Cardiac septum (tissue), 1 donor: ENCODE measurements at places on chromosomes 6 and 20.

GRCh38 chr6:71157345-71157744, 131.3 kb upstream of the OGFRL1 start:
- DNase-seq, result no peak

DNA sequence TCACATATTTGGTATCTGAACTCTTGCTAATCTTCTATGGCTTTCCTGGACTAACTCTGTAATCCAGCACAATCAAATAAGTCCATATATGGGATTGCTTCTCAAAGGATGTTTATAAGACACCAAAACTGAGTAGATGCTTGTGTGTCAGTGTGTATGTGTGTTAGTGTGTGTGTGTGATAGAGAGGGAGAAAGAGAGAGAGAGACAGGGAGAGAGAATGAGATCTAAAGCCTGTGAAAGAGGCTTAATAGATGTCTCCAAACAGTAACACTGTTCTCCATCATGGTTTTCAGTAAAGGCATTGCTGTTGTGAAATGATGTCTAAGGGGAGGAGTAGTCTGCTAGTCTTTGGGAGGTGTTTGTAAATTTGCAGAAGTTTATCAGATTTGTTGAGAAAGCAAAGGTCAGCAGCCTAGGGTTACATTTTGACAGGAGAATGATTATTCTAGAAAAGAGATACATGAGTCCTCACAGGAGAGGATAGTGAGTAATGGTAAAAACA, 73.9 kb upstream of the MLIP start:
- DNase-seq, result no peak

DNA sequence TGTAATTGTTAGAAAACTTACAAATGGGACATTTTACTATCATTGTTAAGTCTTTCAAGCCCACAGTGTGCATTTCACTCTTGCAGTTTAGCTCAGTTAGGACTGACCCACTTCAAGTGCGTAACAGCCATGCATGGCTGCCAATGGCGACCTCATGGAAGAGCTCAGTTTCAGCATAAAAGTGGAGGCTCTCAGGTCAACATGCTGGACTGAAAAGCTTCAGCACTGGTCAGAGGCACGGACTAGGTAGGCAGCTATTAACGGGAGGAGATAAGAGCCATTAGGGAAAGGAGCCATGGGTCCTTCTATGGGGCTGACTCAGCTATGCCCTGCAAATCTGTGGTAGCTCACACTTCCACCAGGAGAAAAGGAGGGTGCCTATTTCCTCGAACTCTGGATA, 101.8 kb downstream of the TTLL2 start:
- no peak for DNase-seq

DNA sequence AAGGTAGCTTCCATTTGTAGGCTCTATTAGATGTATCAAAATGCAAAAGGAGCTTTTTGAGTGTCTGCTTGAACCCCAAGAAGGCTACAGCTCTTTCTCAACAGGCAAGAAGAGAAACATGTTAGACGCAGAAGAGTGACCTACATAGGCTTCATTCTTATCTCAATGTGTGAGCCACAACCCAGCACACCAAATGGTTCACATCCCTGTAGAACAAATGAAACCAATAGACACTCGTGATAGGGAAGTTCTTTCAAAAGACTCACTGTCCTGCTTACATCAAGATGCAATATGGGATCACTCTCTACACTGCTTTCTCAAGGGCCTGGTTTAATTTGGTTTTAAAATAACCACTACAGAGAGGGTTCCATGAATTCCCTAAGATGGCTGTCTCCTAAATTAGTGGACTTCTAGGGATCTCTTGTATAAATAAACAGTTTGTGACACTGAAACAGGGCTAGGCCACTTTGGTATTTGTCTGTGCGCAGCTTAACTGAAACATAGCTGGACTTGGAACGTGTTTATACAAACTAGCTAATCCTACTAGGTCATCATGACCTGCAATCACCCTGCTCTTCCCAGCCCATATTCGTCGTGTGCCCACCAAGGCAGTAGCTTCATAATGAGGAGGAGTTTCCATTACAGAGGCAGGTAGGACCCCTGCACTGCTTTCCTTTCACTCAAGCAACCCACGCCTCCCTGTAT, 225.4 kb upstream of the PREP start:
- DNase-seq, result no peak

- DNase-seq, result no peak
Observed at GRCh38 chr6:30481211-30481964, 7.9 kb upstream of the HLA-E start.

GRCh38 chr6:80179695-80180094, 73.2 kb downstream of the BCKDHB start:
- DNase-seq, result no peak

DNA sequence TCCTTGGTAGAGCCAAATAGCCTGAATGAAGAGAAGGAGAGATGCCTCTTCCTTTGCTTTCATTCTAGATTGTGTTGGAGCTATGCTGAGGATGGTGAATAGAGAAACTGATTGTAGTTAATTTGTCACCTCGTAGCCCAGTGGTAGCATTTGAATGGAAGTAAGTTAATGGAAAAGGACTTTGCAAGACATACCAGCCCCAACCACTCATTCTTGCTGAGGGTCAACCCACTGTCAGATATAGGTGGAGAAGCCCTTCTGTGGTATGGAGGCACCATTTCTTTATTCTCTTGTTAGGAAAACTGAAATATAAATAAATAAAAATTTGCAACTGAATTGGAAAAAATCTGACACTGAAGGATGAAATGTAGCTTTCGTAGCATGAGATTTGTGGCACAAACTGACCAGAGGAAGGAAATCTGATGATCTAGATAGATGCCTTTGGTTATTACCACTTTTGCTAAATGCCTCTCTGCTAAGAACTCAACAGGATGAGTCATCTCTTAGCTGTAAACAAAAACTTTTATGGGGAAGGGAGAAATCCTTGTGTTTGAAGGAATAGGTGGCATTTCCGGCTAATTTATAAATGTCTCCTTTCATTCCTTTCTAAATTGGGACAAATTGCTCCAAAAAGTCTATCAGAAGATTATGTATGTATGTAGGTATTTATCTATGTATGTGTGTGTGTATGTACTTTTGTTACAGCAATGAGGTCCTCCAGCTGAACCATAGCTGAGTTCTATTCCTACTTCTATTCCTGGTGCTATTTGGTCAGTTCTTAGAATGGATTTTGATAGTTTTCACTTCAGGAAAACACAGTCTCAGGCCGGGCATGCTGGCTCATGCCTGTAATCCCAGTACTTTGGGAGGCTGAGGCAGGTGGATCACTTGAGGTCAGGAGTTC, 76.5 kb upstream of the SUPT3H start:
- no peak for DNase-seq

DNA sequence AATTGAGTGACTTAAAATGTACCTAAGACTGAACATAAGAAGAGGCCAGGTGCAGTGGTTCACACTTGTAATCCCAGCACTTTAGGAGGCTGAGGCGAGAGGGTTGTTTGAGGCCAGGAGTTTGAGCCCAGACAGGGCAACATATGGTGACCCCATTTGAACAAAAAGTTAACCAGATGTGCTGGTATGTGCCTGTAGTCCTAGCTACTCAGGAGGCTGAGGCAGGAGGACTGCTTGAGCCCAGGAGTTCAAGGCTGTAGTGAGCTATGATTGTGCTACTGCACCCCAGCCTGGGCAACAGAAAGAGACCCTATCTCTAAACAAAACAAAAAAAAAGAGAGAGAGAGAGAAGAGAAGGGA, 10.1 kb upstream of the PAQR8 start:
- no peak for DNase-seq

DNA sequence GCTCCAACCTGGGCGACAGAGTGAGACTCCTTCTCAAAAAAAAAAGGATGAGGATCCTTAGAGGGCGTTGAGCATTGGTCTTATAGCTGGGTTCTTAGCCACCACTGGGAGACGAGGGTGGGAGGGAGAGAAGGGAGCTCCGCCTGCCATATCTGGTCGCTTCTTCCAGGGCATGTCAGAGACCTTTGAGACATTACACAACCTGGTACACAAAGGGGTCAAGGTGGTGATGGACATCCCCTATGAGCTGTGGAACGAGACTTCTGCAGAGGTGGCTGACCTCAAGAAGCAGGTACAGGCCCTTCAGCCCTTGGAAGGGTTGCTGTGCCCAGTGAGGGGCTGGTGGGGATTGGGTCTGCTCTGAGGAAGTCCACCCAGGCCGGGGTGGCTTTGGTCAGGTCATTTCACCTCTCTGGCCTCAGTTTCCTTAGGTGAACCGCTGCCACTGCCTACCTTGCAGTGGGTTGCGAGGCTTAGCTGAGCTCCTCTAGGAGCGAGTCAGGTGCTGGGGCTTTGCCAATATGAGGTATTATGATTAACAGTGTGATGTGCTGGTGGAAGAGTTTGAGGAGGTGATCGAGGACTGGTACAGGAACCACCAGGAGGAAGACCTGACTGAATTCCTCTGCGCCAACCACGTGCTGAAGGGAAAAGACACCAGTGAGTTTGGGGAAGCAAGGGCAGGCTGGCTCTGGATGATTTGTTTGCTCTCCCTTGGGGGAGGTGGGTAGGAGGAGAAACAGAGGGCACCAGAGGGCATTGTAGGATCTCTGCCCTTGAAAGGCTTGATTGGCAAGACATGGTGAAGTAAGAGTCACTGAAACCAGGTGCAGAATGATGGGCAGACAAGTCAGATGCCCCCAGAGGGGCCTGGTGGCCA, 8.5 kb downstream of the CNPY3 start:
- DNase-seq, result no peak

- no peak for DNase-seq
Observed at GRCh38 chr20:36908603-36909002, 32.7 kb downstream of the TLDC2 start.

DNA sequence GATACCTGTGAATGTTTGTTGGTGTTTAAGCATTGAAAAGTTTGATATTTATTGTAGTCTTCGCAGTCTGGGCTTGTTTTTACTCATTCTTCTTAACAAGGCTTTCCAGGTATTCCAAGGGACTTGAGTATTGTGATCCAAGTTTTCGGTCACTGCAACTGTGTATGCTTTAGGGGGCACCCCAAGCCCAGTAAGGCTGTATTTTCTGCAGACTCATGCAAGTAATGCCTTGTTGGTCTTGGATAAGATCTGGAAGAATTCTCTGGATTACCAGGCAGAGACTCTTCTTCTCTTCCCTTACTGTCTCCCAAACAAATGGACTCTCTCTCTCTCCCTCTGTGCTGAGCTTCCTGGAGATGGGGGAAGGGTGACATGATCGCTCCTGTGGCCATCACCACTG, 82.1 kb downstream of the RFPL4B start:
- no peak for DNase-seq

GRCh38 chr6:165872311-165872710, 209.3 kb upstream of the PDE10A start:
- no peak for DNase-seq

DNA sequence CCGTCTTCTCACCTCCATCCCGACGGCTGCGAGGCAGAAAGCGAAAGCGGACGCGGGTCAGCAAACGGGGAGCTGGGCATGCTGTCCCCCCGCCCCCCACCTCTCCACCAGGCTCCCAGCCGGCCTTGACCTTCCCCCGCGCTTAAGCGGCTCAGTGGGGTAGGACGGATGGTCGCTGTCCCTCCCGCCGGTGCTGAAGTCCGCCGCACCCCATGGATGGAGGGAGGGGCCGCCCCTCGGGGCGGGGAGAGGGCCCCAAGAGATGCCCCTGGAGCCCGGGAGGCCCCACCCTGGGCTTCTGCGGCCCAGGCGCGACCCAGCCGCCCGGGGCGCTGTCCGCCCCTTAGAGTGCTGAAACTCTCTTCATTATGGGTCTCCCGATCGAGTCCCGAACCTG, at the start of gene KCNB1:
Gene KCNB1 (minus strand): TSS at position 48 of the 397 bp plus-strand sequence. CDS start 188 bp downstream, outside the sequence.
- DNase-seq, result no peak

GRCh38 chr6:94289131-94289530, 869.8 kb upstream of the EPHA7 start:
- no peak for DNase-seq

DNA sequence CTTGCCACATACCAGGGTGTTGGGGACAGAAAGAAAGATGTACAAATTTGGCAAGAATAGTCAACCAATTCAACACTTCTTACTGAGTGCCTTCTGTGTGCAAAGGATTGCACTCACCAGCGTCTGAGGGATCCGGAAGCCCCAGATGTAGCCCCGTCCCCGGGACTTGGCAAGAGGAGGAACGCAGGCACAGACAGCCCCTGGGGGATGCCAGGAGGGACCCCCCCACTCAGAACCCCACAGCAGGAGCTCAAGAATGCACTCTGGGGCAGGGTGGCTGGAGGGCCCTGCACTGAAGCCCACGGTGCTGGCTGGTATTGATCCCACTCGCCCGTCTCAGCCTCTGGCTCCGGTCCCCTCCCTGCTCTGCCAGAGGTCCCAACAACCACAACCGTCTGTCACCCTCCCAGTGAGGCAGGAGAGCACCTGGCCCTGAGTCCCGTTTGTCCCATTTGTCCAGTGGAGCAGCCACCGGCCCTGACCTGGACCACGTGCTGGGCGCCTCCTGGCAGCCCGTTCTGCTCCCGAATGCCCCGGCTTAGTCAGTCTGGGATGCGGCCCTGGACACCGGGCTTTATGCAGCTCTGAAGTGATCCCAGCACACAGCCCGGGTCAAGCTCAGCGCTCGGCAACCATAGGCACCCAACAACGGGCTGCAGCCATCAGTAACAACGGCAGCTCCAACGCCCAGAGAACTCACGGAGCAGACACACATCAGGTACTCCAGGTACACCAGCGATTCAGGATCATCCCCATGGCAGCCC, 128.7 kb downstream of the DLL1 start:
- no peak for DNase-seq

GRCh38 chr20:36454332-36454697, 87.0 kb upstream of the MYL9 start:
- DNase-seq, result no peak

GRCh38 chr6:93139408-93140081, 279.8 kb downstream of the EPHA7 start:
- no peak for DNase-seq

DNA sequence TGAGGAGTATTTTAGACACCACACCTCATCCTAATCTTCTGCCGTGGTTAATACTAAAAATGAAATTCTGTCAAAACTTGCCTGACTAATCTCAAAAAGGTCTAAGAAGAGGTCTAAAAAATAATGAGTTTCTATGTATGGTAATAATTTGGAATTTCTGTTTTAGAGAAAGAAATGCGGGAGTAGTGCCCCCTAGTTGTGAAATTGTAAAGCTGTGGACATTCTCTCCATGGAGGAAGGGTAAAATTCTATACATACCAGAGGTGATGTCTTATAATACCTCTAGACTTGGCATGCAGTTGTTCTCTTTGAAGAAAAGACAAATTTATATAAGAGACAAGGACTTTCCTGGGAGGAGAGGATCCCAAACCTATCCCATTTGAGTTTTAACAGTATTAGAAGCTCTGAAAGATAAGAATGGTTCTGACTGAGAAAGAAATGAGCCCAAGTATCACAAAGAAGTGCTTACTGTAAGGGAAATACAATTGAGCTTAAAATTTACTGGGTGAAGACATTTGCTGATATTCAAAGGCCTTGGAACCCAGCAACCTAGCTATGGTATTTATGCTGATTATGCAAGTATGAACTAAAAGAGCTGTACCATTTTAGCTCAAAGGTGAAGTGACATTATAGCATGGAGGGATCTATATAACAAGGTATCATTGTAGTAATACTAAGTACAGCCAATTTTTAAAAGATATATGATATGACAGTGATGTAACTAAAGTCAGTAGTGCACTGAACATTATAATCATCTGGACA, 5.1 kb upstream of the EPHA7 start:
- DNase-seq, result no peak
